ENCODE measurements at places on chromosomes 12 and 14.

DNA sequence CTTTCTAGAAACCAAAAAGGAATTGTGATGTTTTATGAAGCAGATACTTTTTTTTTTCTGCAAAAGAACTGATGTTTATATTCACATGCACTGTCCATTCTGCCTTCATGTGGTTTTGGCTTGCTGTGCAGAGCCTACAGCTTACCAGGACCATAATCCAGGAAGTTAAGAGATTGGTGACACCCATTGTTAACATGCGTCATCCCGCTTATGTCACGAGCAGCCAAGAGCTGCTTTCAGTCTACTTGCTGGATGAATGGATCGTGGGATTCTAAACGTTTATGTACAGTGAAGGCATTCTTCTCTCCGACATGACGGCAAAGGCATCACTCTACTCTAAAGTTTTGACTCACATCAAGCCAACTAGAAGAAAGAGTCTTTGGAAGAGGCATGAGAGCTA is 76.6 kb downstream of the PAX9 start:
- no peak for DNase-seq

DNA sequence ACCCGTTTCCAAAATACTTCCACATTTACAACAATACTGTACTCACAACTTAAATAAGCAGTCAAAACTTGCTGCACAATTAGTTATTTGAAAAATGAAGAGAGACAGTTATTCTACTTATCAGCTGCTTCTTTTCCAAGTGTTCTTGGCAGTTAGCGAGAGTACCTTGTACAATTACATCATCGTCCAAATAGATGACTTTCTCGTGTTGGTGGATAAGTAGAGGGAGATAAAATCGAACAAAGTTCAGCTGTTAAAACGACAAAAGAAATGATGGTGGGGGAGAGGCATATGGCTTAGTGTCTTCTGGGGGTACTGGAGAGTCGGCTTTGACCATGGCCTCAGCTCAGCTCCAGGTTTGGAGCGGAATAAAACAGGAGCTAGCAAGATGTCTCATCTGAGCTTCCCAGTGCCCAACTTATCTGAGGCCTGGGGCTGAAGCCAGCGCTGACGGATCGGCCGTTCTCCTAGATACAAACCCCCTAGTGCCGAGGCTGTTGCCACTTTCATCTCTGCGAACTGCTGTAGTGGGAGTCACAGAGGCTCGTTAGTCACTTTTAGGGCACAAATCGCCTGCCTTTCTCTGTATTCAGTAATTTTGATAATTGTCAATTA is 31.7 kb downstream of the TDG start:
- no peak for DNase-seq

DNA sequence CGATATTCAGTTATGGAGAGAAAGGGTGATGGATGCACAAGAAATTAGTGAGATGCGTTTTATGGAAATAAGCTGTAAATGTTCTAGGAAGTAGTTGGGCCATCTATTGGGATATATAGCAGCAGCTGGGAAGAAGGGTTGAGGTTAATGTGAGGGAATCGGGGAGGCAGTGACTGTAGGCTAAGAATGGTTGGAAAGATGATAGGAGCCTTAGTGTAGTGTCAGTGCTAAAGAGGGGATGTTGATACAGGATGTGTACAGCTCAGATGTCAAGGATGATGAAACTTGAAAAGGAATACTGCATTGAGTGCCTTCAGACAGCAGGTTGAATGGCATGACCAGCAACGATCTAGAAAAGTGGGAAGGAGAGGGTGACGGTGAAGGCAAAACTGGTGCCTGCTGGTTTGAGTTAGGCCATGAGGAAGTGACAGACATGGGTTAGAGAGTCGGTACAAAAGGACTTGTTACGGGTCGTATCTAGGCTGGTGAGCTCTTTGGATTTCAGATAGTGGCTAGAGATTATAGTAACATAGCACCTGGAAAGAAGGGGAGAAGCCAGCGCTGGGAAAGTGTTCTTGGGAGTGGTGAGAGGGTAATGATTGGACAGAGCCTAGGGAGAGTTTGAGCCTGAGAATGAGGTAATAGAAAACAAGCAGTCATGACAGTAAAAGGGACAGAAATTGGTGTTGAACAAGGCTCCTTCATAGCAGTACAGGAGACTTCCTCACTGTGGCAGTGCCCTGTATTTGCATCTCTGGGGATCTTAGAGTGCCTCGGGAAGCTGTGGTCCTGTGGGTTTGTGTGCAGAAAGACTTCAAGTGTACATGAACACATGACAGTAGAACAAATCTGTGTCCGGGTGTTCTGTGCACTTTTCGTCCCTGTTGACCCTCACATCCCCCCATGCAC is 9.6 kb downstream of the MARS1 start:
- no peak for DNase-seq

DNA sequence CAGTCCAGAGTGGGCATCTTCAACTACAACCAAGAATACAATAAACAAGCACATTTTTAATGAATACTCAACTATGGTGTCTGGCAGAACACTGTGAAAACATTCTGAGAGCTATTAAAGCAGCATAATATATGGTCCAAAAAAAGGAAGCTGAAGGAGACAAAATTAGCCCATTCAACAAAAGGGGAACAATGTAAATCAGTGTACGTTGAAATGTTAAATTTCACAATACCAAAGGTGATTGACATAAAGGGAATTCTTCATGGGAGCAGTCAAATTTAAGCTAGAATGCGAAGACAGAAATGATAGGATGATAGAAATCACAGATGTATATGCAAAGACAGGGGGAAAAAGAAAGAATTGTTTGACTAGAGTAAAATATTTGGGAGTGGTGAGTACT is 41.3 kb upstream of the SYCP3 start:
- no peak for DNase-seq

- no peak for DNase-seq
Observed at GRCh38 chr14:92724516-92725340, 23.7 kb downstream of the LGMN start.

- no peak for DNase-seq
Observed at GRCh38 chr12:542395-543113, 82.8 kb downstream of the B4GALNT3 start.

DNA sequence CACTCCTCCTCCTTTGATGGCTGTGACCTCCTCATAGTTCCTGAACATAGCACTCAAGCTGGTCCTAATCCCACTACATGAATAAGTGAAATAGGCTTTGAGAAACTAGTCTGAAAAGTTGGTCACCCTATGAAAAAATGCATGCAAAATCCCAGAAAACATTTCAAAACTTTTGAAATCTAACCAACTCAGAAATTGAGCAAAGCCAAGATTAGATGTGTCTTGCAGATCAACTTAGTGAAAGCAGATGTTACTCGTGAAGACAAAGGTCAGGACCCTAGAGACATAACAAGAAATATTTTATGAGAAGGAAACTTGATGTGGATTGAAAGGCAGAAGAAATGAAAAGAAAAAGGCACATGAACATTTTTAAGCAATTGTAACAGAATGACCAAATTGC is 63.3 kb downstream of the TSHR start:
- DNase-seq, result no peak

DNA sequence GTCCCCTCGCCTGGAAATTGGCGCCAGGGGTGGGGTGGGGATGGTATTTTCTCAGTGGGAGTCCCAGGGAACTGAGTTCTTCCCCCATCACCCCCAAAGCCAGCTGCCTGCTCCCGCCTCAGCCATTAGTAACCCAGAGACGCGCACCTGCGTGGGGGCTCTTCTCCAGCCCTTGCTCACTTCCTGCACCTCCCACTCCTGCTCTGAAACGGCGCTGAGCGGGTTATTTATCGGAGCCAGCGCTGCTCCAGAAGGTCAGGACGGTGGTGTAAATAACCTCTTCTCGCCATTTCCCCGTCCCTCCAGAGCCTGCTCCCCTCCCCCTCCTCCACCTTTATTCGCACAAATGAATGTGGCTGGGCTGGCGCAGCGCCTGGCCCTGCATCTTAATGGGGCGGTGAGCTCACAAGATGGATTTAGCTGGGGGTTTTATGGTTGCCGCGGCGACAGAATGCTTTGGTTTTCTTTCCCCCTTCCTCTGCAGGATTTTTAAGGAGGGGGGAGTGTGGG is 12.2 kb downstream of the GPR84 start:
- DNase-seq, result peak; percentile 88

DNA sequence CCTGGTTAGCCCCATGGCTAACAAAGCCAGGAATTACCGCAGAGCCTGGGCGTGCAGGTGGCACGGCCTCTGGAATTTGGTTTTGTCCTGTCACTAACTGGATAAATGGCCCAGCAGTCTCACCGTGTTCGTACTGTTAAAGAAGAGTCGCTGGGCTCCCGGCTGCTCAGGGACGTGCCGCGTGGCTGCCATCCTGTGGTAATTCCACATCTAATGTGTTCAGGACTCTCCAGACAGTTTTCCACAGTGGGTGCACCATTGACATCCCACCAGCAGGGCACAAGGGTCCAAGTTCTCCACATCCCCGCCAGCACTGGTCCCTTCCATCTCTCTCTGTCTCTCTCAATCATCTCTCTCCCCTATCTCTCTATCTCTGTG is 19.6 kb downstream of the NOC4L start:
- no peak for DNase-seq

Measured in NCI-H2029 (cell line).